ENCODE measurements at places on chromosomes 11 and 22.

DNA sequence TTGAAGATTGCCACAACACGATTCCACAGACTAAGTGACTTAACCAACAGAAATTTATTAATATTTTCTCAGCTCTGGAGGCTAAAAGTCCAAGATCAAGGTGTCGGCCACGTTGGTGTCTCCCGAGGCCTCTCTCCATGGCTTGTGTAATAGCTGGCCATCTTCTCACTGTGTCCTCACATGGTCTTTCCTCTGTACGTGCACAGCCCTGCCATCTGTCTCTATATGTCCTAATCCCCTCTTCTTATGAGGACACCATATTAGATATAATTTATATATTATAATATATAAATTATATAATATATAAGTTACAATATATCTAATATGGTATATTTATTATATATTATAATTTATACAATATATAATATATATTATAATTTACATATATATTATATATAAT lies 25.1 kb upstream of the SCGB1A1 start:
- no peak for DNase-seq

GRCh38 chr11:102241026-102241425 lies 76.3 kb upstream of the BIRC3 start:
- DNase-seq = no peak

DNA sequence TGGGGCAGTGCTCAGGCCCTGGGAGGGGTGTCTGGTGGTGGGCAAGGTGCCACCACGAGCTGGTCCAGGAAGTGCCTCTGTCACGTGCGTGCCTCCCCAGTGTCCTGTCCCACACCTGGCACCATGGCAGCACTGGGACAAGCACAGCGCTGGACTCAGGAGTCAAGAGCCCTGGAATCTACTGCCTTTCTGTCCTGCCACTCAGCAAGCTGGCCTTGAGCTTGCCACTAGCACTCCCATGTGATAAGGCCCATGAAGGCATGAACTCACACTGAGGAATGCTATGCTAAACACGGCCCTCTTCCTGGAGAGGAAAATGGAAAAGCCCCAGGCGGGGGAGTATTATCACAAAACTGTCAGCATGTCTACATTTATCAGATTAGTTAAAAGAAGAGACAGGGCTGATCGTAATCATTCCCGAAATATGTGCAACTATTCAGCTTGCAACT lies 50.7 kb upstream of the SLC35C1 start:
- no peak for DNase-seq

DNA sequence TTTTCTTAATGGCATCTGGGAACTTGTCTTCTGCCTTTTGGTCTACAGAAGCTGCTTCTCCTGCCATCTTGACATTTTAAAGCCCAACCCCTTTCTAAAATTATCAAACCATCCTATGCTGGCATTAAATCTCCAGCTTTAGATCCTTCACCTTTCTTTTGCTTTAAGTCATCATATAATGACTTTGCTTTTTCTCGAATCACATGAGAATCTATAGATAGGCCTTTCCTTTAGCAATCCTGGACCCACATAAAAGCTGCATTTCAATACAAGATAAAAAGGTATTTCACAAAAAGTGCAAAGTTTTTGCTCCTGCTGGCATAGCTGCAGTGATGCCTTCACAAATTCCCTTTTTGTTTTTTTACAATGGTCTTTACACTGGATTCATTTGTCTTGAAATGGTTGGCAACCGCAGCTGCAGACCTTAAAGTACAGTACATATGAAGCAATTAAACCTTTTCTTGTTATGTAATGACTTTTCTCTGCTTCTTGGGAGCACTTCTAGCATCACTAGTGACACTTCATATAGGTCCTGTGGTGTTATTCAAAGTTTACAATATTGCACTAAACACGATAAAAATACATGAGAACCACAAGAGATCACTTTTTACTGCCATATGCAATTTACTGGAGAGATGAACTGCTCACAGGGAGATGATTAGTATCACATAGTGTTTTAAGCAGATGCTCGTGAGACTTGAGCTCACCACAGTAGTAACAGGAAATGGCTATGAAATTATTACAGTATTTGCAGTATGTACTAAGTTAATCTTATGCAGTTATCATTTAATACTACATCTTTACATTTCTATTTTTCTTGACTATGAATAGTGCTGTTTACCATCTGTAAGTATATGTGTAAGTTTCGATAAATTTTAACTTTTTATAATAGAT lies 41.6 kb downstream of the ACER3 start:
- DNase-seq = no peak

DNA sequence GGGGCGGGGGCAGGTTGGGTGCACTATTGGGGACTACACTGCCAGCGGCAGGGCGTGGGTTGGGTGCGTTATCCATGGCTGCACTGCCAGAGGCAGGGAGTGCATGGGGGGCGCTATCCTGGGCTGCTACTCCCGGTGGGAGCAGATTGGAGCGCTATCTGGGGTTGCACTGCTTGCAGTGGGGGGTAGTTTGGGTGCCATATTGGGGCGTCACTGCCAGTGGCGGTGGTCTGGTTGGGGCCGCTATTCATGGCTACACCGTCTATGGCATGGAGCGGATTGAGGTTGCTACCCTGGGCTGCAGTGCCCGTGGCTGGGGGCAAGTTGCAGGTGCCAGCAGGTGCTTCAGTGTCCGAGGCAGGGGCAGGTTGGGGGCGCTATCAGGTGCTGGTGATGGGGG lies 36.2 kb downstream of the C22orf42 start:
- no peak for DNase-seq

GRCh38 chr11:12752868-12753524 lies 78.8 kb downstream of the TEAD1 start:
- DNase-seq = no peak

DNA sequence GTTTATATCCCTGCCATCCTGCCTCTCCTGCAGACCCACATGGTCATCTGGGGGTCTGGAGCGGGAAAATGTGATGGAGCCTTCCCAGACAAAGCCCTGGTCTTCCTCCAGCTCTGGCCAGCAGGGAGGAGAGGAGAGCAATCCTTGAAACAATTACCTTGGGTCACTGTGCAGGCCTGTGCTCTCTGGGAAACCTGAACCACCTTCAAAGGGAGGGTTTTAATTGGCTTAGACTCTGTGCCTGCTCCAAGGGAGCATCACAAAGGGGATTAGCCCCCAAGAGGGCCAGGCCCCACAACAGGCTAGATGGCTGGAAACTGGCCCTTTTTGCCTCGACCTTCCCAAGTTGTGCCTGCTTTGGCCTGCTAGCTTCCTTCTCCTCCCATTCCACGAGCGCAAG lies 351.9 kb downstream of the TENM4 start:
- no peak for DNase-seq

GRCh38 chr11:36620246-36620645 lies 22.2 kb upstream of the RAG2 start:
- DNase-seq = no peak

DNA sequence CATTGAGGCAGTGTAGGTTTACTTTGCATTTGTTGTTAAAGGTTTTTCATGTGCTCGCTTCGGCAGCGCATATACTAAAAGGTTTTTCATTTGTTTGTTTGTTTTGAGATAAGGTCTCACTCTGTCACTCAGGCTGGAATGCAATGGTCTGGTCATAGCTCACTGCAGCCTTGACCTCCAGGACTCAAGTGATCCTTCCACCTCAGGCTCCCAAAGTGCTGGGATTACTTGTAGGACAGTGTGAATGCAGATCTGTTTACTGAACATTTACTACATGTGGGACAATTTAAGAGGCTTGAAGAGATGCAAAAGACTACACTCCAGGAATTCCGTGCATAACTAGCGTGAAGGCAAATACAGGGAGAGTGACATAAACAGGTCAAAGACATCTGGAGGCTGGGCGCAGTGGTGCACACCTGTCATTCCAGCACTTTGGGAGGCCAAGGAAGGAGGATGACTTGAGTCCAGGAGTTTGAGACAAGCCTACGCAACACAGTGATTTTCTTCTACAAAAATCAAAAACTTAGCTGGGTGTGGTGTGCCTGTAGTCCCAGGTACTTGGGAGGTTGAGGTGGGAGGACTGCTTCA lies 34.1 kb downstream of the YPEL1 start:
- DNase-seq = no peak

GRCh38 chr11:31240340-31240904 lies 129.1 kb downstream of the DCDC1 start:
- DNase-seq = no peak

DNA sequence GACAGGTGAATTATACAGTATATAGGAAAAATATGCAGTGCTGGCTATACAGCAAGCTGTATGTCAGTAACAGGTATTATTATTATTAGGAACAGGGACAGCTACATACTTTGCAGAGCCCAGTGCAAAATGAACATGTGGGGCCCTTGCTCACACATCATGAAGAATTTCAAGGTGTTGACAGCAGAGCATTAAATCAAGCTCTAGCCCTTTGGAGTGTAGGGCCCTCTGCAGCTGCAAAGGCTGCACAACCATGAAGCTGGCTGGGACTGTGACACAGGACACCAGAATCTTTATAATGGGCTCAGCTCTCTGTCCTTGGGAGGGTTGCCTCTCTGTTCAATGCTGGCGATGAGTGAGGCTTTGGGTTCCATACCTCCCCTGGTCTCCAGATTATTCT lies 44.9 kb upstream of the DAGLA start:
- DNase-seq = no peak

- DNase-seq = peak; percentile 91
Measured at GRCh38 chr11:96306933-96307775, 35.8 kb downstream of the MAML2 start.

DNA sequence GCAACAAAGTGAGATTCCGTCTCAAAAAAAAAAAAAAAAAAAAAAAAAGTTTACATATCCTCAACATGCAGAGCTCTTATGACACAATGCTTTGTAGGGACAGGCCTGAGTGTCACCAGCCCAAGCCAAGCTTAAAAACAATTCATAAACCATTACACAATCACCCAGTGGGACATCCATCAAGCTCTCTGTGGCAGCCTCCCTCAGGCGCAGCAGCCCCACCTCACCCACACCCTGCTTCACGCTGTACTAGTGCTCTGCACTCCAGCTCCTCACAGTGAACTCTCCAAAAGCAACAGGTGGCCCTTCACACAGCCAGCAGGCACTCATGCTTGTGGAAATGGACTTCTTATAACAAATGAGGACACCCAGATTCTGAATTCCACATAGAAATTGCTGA lies 3.5 kb upstream of the FOXRED2 start:
- DNase-seq = no peak

DNA sequence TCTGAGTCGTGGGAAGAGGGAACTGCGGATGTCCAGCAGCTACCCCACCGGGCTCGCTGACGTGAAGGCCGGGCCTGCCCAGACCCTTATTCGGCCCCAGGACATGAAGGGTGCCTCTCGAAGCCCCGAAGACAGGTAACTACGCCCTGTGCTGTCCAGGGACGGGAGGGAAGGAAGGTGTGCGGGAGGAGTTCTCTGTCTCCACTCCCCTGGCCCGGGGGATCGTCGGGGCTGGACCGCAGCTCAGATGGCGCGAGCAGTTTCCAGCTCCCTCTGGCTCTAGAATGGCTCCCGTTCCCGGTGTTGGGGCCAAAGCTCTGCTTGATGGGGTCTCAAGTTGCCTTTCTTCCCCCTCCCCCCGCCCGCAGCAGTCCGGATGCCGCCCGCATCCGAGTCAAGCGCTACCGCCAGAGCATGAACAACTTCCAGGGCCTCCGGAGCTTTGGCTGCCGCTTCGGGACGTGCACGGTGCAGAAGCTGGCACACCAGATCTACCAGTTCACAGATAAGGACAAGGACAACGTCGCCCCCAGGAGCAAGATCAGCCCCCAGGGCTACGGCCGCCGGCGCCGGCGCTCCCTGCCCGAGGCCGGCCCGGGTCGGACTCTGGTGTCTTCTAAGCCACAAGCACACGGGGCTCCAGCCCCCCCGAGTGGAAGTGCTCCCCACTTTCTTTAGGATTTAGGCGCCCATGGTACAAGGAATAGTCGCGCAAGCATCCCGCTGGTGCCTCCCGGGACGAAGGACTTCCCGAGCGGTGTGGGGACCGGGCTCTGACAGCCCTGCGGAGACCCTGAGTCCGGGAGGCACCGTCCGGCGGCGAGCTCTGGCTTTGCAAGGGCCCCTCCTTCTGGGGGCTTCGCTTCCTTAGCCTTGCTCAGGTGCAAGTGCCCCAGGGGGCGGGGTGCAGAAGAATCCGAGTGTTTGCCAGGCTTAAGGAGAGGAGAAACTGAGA lies 1.4 kb downstream of the ADM start:
- DNase-seq = no peak

- DNase-seq = no peak
Measured at GRCh38 chr22:39024519-39025308, 3.8 kb downstream of the APOBEC3D start.

GRCh38 chr11:67612751-67613150 lies 6.0 kb downstream of the NDUFV1 start:
- no peak for DNase-seq

GRCh38 chr11:7577291-7578190 lies 63.7 kb downstream of the PPFIBP2 start:
- peak; percentile 44 for DNase-seq

- no peak for DNase-seq
Measured at GRCh38 chr11:108574675-108575074, 18.9 kb downstream of the EXPH5 start.

DNA sequence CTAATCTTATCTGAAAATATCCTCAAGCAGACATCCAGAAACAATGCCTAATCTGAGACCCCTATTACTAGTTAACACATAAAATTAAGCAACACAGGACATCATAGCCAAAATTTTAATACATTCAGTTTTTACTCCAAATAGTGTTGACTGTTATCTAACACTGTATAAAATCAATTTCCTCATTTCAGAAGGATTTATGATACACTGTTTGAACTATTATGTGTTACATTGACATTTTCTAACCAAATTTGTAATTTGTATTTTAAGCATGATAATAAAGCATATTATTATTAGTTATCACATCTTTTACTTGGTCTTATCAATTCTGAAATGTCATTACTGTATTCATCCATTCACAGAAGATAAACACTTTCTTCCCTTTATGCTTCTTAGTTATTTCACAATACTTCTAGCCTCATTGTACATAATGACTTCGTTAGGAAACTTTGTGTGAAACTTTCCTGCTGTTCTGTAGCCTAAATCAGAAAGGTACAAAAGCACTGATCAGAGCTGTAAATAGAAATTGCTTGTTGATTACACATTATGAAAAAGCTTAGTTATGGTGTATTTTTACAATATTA lies 1248.9 kb downstream of the JRKL start:
- DNase-seq = no peak

Data from mucosa of gallbladder (tissue), 1 donor.